ENCODE measurements at places on chromosomes 13 and 19.

GRCh38 chr19:32603961-32604360 is 23.0 kb downstream of the PDCD5 start:
- no peak for DNase-seq

DNA sequence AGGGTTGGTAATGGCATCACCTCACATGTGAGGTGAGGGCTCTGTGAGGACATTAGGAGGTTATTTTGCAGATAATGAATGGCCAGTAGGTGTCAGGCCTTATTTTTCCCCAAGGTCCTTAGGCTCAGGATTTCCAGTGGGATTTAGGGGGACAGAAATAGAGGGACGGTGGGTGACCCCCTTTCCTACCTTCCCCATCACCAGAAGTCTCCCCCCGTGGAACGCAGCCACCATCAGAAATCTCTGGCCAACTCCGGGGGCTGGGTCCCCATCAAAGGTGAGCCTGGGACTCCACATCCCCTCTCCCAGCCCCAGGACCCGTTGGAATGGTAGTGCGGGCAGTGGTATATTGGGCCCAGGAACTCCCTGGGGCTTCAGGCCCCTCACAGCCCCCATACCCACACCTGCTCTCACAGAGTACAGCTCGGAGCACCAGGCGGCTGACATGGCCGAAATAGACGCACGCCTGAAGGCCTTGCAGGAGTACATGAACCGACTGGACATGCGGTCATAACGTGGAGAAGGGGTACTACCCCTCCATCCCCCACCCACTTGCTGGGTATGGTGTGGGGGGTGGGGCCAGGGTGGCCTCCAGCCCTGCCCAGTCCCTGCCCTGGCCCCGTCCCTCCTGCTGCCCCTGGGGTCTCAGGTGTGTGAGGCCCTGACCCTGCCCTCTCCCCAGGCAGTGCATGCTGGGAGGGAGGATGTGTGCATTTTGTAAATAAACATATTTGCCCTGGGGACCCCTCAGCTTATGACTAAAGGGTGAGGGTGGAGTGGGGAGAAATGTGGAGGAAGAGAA is 4.8 kb downstream of the PGLYRP1 start:
- DNase-seq, result no peak

DNA sequence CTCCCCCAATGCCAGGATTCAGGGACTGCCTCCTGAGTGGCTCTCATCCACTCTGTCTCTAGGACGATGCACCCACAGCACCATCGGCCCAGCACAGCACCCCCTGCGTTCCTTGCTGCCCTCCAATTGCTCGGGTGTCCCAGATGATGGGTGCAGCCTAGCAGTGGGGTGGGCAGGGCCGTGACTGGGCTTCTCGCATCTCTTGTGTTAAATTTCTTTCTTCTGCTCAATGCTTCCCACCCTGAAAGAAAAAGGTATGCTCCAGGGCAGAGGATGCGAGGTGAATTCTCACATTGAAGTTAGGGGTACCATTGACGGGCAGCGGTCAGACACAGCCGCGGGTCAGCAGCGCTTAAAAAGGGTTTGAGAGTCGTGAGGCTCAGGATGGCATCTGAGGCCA is 232.4 kb upstream of the SGCG start:
- no peak for DNase-seq

DNA sequence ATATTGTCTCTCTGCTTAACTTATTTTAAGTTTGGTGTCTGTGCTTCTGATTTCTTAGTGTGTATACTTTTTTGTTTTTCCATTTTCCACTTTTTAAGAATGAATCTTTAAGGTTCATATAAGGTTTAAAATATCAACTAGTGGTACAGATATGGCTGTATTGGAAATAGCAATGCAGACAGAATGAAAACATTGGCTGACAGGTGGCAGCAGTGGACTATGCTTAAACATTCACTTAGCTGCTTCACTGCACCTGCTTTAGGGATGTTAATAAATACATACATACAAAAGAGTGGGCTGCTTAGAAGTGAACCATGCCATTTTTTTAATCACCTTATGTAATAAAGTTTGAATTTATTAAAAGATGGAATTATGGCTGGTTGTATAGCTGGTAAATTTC is 27.3 kb downstream of the TM9SF2 start:
- DNase-seq, result peak; percentile 22

DNA sequence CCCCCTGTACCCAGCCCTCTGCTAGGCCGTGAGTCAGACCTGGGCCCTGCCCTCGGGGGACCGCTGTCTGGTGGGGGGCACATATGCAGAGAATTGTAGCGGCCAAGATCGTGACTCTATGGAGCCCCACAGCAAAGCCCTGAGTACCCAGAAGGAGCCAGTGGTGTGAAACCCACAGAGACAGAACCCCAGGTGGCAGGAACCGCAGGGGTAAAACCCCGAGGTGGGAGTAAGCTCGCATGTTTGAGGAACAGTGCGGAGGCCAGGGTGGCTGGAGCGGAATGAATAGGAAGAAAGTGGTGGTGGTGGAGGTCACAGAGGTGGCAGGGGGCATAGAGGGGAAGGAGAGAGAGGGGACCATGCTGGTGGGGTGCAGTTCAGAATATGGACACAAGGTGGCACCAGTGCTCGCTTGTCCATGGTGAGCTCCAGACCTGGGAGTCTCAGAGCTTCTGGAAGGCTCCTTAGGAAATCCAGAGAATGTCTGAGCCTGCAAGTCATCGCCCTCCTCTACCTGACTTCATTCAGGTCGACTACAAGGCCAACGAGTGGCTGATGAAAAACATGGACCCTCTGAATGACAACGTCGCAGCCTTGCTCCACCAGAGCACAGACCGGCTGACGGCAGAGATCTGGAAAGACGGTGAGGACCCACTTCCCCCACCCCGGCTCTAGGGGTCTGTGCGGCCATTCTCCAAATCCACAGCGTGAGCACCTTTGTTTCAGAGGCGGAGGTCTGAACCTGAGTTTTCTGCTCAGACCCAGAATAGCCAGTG is 48.9 kb downstream of the MYH14 start:
- peak; percentile 4 for DNase-seq

GRCh38 chr19:41234512-41235168 is 15.6 kb downstream of the AXL start:
- DNase-seq, result no peak

DNA sequence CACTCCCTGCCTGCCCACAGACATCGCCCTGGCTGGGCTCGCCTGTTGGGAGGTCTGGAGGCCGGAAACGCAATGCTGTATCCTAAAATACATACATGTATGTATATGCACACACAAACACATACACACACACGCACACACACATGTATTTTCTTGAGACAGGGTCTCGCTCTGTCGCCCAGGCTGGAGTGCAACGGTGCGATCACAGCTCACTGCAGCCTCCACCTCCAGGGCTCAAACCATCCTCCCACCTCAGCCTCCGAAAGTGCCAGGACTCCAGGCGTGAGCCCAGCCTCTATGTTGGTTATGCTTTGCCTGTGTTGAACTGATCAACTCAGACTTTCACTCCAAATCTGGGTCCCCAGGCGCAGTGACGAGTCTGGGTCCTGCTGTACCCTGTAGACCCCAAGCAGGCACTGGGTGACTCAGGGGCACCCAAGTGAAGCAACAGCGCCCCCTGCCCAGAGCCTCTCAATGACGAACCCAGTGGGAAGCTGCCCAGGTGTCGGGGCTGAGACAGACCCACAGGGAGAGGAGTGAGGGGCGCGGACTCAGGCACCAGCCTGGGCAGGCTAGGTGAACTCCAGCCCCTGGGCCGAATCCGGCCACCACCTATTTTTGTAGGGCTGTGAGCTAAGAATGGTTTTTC is 27.4 kb upstream of the CACTIN start:
- no peak for DNase-seq

DNA sequence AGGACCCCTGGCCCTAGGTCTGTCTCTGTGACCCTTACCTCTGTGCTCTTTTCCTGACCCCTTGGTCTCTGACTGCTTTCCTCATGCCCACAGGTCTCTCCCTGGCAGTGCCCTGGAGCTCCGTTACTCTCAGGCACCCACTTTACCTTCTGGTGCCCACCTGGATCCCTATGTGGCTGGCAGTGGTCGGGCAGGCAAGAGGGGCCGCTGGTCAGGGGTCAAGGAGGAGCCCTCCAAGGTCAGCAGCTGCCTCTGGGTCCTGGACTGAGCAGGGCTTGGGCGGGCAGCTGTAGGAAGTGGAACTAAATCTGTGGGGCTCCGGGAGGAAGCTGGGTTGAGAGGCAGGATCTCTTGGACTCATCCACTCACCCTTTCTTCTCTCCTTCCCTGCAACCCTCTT is 16.3 kb downstream of the PPFIA3 start:
- no peak for DNase-seq

DNA sequence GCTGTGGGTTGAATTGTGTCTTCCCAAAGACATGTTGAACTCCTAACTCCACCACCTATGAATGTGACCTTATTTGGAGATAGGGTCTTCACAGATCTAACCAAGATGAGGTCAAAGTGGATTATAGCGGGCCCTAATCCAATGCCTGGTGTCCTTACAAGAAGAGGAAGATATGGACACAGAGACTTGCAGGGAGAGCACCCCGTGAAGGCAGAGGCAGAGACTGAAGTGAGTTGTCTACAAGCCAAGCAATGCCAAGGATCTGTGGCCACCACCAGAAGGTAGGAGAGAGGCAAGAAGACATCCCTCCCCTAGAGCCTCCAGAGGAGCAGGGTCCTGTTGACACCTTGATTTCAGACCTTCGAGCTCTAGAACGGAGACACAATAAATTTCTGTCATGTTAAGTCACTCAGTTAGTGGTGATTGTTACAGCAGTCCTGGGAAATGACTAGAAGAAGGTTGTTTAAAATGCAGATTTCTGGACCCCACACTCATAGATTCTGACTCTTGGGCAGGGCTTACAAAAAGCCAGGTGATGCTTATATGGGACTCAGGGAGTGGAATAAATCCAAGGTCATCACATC is 70.6 kb downstream of the FGF9 start:
- DNase-seq, result no peak

DNA sequence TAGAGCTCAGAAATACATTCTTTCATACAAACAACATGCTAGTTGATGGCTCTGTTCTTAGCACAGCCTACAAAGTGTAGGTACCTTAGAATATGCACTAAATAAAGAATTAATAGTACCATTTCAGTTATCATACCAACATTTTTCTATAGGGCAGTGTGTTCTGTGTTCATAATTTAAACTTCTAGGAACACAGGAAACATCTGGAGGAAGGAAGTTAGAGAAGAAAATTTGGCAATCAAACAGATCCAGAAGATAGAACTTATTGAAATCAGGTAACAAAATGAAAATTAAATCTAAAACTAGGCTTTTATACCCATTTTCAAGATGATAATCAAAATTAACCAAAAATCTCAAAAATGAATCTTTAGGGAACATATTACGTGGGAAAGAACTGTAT is 527.5 kb downstream of the DCT start:
- DNase-seq, result no peak

DNA sequence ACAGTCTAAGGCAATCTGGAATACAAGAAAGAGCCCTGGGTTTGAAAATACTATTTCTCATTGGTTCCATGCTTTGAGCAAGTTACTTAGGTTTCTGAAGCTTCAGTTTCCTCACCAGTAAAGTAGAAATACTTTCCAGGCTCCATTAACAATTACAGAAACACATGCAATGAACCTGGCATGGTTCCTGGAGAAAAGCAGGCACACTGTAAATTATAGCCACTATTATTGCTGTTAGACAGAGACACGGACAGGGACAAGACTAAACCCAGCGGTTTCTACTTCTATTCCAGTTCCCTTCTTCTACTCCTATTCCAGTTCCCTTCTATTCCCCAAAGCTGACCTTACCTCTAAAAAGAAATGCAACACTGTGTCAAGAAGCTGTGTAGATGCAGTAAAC is 41.2 kb downstream of the MIPEP start:
- no peak for DNase-seq

- DNase-seq, result peak; percentile 60
Observed at GRCh38 chr13:25249001-25249543, 38.2 kb downstream of the MTMR6 start.
